Melanocyte of skin (primary cell): ENCODE measurements at places on chromosomes 11 and 22. TPM values are rescaled to one million over a fixed set of nuclear protein-coding genes. Genes with fewer than 3 reads are reported as not detected.

OR4D5 gene
- total RNA-seq = not detected in 2 replicates

HTR3B gene
- not detected in 2 replicates for total RNA-seq

SLCO2B1 gene
- 0.93 and 5.3 TPM in 2 replicates for total RNA-seq

JAML gene
- under 0.01 and 0.36 TPM in 2 replicates for total RNA-seq

C22orf42 gene
- not detected in 2 replicates for total RNA-seq

CACNA1I gene
- total RNA-seq = under 0.01 TPM in 1 of 2 replicates, not detected in the other

BCR gene
- 17.9 and 33.4 TPM in 2 replicates for total RNA-seq

TXN2 gene
- total RNA-seq = 20.6 and 33.2 TPM in 2 replicates

OLFML1 gene
- total RNA-seq = under 0.01 TPM in 1 of 2 replicates, not detected in the other

DAGLA gene
- total RNA-seq = 2.4 and 2.5 TPM in 2 replicates

DDI1 gene
- not detected in 2 replicates for total RNA-seq

NPAS4 gene
- not detected in 2 replicates for total RNA-seq

SEPTIN3 gene
- total RNA-seq = 4.3 and 10.3 TPM in 2 replicates

LDLRAD3 gene
- 21.3 and 29.4 TPM in 2 replicates for total RNA-seq

OR2AT4 gene
- total RNA-seq = under 0.01 TPM in 2 replicates

ELFN2 gene
- not detected in 2 replicates for total RNA-seq

MMP12 gene
- not detected in 2 replicates for total RNA-seq

APOL5 gene
- total RNA-seq = not detected in 2 replicates
